Stimulated activated CD4-positive, alpha-beta T cell treated with anti-CD3 and anti-CD28 coated beads, Interleukin-1b, Interleukin-23, amount 100 ng/mL, for 4 hours (primary cell): ENCODE measurements at places on chromosomes 1 and 21.

DNA sequence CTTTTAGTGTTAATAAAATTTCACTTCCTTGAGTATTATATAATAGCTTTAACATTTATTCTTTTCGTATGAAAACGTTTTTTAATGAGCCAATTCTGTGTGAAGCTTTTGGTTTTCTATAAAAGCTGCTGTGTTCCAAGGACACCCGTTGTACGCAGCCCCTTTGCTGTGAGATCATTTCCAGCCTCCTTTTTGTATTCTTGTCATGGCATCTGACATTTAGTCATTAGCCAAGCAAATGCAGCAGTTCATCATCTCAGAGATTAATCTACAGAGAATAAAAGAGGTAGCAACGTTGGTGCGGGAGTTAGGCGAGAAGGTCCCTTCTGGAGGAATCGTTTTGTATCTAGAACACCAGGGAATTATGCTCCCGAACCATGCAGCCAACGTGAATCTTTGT, 1.3 kb upstream of the UMODL1 start:
- no peak for DNase-seq

GRCh38 chr1:29379443-29380073, 143.2 kb downstream of the PTPRU start:
- DNase-seq = no peak

- DNase-seq = peak; percentile 28
Measured at GRCh38 chr1:161486806-161487741, 18.2 kb upstream of the FCGR2A start.

- DNase-seq = no peak
Measured at GRCh38 chr1:21655748-21656147, 13.4 kb downstream of the RAP1GAP start.

DNA sequence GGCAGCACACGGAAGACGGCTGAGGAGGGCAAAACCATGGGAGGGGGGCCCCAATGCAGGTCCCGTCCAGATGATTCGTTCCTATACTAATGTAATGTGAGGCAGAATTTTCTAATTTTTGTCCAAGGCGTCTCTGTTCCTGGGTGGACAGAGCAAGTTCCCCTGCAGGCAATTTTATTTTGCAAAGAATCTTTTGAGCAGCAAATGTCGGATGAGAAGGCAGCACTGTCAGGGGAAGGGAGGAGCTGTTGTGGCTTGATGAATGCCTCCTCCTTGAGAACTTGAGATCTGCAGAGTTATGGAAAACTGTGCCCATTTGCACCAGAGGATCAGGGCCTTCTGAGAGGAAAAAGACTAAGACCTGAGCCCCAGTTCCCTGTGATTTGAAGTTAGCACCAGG, 17.3 kb downstream of the SLC1A7 start:
- no peak for DNase-seq

- DNase-seq = no peak
Measured at GRCh38 chr1:7420470-7421100, 350.5 kb upstream of the VAMP3 start.

DNA sequence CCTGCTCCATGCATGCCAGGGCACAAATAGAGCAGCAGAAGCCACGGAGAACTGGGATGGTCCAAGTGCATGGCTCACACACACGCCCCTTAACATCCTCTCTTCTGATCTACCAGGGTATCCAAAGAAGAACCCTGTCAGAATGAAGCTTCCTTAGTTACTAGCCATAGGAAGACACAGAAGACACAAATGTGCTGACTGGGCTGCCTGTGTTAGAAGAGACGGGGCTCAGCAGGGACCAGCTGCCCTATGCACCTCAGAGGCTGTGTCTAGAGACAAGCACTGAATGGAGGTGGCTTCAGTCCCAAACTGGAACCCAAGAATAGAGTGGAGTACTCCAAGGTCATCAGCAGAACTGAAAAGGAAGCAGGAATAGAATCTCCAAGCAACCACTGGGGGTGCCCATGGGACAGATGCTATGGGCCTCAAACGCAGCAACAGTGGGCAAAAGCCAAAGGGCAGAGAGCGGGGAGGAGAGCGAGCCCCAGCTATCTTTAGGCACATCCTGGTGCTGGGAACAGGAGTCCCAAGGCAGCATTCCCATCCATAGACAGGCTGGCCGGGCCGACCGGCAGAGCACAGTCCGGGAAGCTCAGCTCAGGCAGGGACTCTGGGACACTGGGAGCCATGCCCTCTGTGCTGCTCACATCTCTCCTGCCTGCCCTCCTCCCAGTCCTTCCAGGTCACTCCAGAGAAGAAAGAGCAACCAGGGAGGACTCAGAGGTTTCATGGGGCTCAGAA, 9.5 kb downstream of the SLC6A9 start:
- DNase-seq = no peak

DNA sequence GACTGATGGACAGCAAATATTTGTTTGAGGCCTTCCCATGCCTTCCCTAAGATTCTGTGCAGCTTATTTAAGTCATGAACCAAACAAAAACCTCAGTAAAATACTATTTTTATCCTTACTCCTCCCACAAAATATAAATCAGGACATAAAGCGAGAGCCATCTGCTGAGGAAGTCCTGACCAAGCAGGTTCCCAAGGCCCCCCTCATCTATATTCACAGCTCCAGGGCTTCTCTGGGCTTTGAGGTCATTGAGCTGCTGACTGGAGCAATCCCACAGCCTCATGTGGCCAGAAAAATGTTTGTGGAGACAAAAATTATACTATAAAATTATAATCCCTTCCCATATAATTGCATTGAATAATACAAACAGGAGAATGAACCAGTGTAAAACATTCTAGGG, 846.2 kb downstream of the ADGRL2 start:
- no peak for DNase-seq

DNA sequence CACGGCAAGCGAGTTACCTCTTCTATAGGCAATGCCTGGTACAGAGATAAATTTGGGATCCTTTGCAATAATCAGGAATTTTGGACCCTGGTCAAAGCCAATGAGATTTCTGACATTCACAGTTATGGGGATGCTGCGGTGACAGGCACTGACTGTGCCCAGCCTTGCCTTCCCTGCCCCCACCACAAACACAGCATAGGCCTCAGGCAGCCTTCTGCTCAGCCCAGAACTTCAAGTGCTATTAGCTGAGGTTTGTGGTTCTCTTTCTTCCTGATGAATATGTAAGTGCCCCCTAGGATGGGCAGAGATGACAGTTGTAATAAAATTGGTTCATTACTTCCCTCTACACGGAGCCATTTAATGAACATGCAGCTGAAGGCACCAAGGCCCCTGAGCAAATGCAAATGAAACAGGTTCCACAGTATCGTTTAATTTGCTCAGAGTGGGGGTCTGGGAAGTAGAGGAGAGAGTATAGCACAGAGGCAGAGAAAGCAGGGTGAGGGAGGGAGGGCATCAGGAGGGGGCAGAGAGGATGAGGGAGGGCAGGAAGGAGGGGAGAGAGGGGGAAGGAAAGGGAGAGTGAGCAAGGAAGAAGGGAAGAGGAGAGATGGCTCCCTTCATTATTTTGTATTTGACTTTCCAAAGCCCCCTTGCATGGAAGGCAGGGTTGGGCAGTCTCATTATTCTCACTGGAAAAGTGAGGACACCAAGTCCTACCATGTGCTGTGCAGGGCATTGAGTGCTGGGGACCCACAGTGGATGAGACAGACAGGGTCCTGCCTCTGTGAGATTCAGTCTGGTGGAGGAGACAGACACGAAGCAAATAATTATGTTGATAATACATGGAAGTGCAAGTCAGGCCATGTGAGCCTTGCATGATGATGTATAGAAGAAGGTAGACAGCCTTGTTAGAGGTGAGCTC, 513.0 kb downstream of the PTPRU start:
- DNase-seq = no peak
